ENCODE measurements at places on chromosomes 2 and 18.

DNA sequence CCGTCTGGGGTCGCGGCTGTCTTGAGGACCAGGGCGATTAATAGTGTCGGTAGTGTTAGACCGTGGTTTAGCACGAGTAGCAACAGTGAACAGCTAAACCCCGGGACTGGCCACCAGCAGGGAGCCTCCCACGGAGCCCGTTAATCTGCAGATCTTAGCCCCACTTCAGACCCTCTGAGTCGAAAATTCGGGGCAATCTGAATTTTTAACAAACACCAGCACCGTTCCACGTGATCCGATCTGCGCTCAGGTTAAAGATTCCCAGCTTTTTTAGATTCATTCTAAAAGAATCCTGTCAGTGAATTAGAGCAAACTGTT is 479 bp upstream of the ATP5F1A start:
- DNase-seq = no peak

DNA sequence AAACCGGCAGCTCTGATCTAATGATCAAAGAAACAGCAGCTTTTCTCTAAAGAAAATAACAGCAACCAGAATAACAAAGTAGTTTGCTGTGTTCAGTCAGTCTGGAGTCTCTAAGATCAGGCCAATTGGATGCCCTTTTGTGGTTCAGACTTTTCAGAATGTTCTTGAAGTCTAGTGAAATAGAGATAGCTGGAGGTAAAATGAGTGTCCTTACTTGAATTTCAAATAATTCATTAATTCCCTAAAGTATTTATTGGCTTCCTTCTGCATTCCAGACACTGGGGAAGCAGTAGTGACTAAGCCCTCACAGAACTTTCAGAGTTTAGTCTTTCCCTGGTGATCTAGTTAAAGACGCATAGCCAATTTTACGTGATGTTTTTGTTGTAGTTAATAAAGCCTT is 58.7 kb downstream of the C18orf54 start:
- DNase-seq = no peak

- DNase-seq = no peak
These were observed 5.5 kb downstream of the RPE start for GRCh38 chr2:210007895-210008294.

DNA sequence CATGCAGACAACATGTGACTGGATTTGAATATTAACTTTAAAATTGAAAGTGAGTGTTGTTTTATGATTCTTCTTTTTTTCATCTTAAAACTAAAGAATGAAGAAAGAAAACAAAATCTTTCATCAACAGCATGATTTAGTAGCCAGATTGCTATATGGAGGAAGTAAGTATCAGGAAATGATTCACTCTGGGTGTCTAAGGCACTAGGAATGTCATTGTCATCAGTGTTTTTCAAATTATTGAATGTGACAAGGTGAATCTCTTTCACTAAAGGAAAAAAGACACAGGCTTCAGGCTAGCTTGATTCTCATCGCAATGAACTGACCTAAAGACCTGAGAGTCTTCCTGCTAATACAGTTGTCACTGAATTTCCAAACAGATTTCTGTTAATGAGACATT is 430.1 kb downstream of the FBXO15 start:
- DNase-seq = no peak

GRCh38 chr2:14304326-14304725 is 328.2 kb upstream of the LRATD1 start:
- no peak for DNase-seq

DNA sequence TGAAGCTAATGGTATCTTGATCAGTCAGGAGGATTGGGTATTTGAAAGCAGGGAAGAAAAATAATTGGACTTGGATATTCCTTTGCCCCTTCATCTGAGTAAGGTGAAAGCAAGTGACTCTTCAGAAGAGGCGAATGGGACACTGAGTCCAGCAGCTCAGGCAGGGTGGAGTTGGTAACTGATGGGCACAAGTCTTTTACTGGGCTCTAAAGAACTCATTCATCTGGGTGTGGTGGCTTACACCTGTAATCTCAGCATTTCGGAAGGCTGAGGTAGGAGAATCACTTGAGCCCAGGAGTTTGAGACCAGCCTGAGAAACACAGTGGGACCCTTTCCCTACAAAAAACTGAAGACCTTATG is 11.2 kb downstream of the CFLAR start:
- DNase-seq = no peak

All from stimulated activated CD4-positive, alpha-beta T cell treated with anti-CD3 and anti-CD28 coated beads, TNF-alpha, amount 100 ng/mL, for 24 hours (primary cell).